ENCODE measurements at places on chromosomes 7 and 10.
A peak's percentile ranks its signal among the peaks of the same experiment; 100 is the strongest.

DNA sequence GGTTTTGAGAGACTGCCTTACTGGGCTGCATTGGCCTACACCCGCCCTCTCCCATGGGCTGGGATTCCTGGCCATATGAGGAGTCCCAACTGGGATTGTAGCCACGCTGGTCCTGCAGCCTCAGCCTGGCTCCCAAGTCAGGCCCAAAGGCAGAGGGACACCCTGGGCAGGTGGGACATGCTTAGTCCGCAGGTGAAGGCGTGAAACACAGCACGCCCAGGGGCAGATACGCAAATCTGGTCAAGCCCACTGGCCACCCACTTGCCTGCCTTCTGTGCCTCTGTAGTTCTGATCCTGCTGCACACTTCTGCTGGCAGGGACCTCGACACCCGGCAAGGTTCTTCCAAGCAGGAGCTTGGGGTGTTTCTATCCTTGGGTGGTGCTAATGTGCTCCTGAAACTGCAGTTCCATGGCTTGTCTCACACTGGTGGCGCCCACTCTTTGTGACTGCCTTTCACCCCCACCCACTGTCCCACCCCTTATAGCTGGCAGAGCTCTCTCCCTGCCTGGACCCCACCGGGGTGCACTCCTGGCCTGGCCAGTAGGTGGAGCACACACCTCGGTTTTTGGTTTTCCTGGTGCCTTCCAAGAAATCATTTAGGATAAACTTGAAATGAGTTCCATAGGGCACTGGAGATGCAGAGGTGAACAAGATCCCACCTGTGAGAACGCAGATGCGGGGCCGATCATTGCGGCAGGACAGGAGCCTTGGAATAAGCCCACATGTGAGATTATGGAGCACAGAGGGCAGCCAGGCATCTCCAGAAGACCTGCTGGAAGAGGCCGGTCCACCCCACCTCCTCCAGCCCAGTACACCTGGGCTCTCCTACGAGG is 47.9 kb downstream of the MKI67 start:
- no peak for DNase-seq

GRCh38 chr7:147586526-147586925 is 1004.0 kb upstream of the C7orf33 start:
- DNase-seq, result no peak

GRCh38 chr10:21265622-21266021 is 259.9 kb downstream of the SKIDA1 start:
- no peak for DNase-seq

GRCh38 chr7:157964016-157964415 is 623.6 kb downstream of the PTPRN2 start:
- no peak for DNase-seq

DNA sequence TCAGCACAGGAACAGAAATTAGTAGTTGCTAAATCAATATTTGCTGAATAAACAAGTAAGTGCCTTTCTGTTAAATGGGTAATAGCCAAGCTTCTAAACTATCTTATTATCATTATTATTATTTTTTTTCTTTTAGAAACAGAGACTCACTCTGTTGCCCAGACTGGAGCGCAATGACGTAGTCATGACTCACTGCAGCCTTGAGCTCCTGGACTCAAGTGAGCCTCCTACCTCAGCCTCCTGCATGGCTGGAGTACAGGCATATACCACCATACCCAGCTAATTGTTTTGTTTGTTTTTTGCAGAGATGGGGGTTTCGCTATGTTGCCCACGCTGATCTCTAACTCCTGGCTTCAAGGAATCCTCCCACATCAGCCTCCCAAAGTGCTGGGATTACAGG is 12.3 kb upstream of the ELN start:
- DNase-seq, result no peak

GRCh38 chr10:125011171-125011925 is 69.4 kb downstream of the ZRANB1 start:
- DNase-seq, result no peak

DNA sequence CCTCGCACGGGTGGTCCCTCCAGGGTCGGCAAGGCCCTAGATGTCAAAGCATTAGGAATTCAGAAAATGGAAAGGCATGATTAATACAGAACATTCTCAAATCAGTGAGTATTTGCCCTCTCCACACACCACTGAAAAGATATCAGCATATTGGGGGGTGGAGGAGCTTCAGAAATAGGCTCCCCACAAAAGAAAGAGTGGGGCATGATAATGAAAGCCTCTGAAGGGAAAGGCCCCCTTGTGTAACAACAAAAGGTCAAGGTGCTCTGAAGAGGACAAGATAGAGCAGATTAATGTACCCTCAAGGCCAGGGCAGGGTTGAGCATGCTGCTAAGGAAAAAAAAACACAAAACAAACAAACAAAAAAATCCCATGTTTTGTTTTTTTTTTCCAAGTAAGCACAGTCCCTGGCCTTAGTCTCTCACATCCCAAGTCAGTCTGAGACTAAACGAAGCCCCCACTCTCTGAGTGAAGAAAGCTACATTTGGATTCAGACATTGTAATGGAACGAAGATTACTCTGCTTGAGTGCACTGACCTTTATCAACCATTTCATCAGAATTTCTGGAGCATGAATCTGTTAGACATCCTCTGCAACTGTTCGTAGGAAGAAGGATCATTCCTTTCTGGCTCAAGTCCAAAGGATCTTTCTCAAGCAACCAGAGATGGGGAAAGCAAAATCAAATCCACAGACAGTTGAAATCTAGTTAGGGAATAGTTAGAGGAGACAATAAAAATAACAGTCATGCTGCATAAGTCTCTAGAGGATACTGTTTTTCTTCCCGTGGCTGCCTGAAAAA is 27.4 kb upstream of the DGKI start:
- DNase-seq, result peak; percentile 92

DNA sequence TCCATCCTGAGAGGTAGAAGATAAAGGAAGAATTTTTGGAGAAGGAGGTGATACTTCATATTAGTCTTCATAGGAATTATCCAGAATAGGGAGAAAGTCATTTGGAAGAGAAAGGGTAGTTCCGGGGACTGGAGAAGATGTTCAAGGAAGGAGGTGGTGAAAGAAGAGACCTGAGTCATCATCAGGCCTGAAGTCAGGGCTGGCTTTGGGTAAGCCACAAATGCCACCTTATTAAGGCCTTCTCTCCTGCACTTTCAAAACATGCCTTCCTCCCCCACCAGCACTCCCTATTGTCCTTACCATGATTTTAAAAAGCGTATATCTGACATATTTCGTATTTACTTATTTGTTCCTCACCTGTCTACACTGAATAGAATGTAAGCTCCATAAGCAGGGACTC is 112.2 kb upstream of the LRGUK start:
- no peak for DNase-seq

DNA sequence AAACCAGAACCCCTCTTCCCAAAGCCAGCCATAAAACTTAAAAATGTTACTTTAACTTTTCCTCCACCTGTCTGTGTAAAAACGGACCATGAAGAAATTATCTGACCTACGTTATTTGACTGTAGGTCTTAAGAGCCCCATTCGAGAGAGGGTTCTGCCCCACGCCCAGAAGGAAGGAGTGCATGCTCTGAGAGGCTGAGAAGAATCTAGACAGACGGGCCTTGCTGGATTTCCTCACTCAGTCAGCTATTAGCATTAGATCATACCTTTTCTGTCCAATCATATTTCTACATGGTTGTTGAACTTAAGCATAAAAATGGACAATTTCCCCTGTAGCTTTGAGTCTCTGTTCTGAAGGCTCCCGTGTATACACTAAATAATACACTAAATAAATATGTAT is 38.1 kb upstream of the WDR11 start:
- DNase-seq, result no peak

- DNase-seq, result no peak
These were observed 1088.0 kb downstream of the SORCS1 start for GRCh38 chr10:106076496-106076895.

- DNase-seq, result no peak
These were observed 149.8 kb upstream of the STEAP4 start for GRCh38 chr7:88456490-88456889.

DNA sequence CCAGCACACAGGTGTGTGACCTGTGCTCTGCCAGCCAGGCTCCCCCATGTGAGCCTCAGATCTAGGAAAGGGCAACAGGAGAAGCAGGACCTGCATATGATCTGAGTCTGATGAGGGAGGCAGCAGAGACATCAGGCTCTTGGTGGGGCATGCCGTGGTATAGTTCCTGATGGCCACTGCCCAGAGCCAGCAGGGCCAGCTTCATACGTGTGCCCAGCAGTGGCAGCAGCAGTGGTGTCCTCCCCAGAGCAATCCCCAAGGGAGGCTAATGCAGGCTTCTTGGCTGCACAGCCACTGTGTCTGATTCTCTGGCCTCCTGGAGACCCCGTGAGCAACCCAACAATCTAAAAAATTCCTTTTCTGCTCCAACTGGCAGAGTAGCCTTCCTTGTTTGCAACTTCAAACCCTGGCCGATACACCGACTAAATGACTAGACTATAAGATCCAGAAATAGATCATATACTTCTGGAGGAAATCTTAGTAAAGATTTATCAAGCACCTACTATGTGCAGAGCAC is 230.6 kb upstream of the ZMIZ1 start:
- DNase-seq, result no peak

- no peak for DNase-seq
These were observed 865.9 kb downstream of the CNTNAP2 start for GRCh38 chr7:146982482-146982881.

DNA sequence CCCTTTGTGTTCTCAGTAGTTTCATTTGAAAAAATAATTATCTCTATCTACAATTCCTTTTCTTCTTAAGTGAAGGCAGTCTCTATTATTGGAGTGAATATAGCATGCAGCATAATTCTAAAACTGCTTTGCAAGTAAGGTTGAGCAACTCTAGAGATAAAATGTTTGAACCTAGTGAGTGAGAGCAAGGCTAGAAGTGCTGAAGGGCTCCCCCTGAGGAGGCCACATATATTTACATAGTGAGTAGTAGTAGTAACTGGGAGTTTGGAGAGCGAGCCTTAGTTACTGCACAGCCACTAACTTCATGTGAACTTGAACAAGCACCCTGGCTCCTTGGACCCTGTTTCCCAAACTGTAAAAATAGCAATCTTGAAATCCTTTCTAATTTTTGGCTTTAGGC is 141.5 kb upstream of the DKK1 start:
- DNase-seq, result no peak

GRCh38 chr10:45308707-45309106 is 6.7 kb downstream of the OR13A1 start:
- no peak for DNase-seq

GRCh38 chr10:21523557-21524008 is 1.9 kb downstream of the SKIDA1 start:
- no peak for DNase-seq

GRCh38 chr10:112753961-112754411 is 196.1 kb upstream of the TCF7L2 start:
- DNase-seq, result no peak

- DNase-seq, result no peak
These were observed 64.7 kb upstream of the JAZF1 start for GRCh38 chr7:28245123-28245878.

DNA sequence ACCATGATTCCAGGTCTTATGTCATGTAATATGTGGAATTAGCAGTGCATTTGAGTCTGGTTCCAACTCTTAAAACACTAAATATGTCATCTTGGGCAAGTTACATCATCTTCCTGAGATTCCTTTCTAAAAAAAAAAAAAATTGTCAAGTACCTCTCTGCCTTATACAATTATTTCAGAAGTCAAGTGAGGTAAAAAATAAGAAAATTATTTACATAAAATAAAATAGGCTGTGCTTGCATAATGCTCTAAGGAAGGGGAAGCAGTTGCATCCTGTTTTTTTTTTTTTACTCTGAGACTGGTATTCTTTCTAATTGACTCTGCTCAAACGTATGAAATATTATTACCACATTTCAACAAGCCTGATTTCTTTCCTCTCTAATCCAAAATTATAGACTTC is 55.1 kb upstream of the SEMA3A start:
- DNase-seq, result no peak

- no peak for DNase-seq
These were observed 74.2 kb downstream of the EGFR start for GRCh38 chr7:55092975-55093373.

GRCh38 chr7:20562461-20562860 is 53.0 kb upstream of the ABCB5 start:
- DNase-seq, result no peak

- no peak for DNase-seq
These were observed 9.0 kb downstream of the SPOCK2 start for GRCh38 chr10:72079356-72079755.

DNA sequence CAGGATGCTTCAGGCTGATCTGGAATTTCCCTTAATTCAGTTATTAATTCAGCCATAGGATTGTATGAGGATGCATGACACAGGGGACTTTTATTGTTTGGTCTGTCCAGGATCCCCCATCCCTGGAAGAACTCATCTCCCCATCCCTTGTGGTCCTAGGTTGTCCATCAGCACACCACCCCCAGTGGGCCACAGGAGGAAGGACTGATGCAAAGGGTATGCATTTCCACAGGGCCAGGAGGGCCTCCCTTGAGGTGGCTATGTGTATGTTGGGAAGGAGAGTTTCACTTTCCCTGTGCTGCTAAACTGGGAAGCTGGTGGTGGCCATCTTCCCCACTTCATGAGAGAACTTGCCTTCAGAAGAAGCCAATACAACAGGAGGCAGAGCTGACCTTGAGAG is 44.6 kb upstream of the GRB10 start:
- no peak for DNase-seq

DNA sequence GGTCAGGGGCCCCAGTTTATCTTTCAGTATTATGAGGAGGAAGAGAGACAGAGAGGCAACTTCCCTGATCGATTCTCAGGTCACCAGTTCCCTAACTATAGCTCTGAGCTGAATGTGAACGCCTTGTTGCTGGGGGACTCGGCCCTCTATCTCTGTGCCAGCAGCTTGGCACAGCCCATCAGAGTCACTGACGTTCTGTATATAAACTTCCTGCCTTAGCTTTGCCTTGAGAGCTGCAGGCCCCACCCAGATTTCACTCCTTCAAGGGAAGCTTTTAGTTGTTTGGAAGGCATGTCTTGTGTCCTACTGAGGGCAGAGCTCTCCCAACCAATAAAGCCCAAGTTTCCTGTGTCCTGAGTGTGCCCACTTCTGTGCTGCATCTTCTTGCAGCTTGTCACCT is 242.5 kb upstream of the PRSS58 start:
- no peak for DNase-seq

GRCh38 chr7:2261611-2262010 is 19.6 kb downstream of the NUDT1 start:
- DNase-seq, result no peak

DNA sequence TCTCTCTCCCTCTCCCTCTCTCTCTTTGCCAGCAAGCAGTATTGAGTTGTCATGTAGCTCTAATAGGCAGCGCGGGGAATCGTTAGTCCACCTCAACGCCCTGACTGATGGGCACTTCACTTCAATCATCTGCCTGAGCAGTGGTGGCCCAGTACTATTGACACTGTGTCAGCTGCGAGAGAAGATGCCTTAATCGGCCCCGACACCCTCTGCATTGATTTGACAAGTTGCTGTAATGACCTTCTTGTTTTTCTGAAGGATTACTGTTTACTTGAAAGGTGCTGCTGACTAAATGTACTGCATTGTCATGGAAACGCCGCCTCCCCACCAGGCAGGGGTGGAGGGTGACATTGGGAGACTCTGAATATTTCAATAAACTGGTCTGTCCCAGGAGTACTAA is 913.8 kb downstream of the KCNMA1 start:
- no peak for DNase-seq

GRCh38 chr7:138502023-138502767 is 42.1 kb downstream of the TRIM24 start:
- DNase-seq, result no peak

GRCh38 chr7:116357781-116358670 is 141.5 kb upstream of the CAV2 start:
- no peak for DNase-seq

Measured in AG04449 (cell line).